ENCODE measurements at places on chromosomes 5 and 9.

DNA sequence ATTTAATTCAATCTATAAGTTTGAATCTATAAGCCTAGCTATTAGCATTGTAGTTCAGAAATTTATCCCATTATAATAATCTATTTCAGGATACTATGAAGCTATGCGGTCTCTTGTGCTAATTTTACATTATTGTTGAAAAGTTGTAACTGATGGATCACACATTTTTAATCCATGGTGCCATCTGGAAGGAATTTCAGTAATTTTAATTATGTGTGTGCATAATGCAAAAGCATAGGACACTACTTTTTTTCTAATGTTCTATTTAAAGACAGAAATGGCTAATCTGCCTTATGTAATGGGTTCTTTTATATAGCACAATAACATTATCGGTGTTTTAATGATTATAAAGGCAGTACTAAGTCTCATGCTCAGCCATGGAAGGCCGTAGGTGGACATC, 90.6 kb downstream of the HOMER1 start:
- DNase-seq, result no peak

- DNase-seq, result no peak
These were observed 121.5 kb downstream of the MAST4 start for GRCh38 chr5:66717455-66718373.

DNA sequence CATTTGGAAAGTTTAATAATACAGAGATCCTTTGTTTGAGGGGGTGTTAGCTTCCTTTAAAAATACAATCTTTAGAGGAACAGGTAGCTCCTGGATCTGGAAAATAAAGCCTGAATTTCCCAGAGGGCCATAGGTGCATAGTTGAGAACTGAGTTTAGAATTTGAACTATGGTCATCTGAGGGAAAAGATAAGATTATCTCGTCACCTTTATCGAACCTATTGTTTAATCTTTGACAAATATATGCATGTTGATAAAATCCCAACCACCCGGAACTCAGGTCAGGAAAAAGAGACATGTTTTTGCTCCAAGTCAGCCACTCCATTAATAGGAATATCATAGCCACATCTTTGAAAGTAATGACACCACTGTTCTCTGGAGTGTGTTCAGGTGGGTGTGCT, 91.7 kb upstream of the FAM169A start:
- DNase-seq, result no peak

GRCh38 chr5:14531668-14532067, 49.9 kb upstream of the OTULINL start:
- DNase-seq, result no peak

DNA sequence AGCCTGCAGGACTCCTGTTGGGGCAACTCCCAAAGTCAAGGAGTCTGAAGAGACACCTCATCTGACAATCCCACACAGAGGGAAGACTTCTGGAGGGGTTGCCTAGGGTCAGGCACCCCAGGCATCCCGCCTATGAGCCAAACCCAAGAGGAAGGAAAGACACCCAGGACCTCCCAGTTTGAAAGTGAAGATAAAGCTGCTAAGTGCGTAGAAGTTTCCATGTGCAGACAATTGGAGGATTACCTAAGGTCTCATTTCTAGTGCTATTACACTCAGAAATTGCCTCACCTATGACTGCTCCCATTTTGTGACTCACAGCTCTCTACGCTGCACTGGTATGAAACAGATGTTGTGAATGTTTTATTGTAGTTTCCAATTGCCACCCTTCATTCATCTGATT, 322.9 kb downstream of the SLIT3 start:
- DNase-seq, result no peak

DNA sequence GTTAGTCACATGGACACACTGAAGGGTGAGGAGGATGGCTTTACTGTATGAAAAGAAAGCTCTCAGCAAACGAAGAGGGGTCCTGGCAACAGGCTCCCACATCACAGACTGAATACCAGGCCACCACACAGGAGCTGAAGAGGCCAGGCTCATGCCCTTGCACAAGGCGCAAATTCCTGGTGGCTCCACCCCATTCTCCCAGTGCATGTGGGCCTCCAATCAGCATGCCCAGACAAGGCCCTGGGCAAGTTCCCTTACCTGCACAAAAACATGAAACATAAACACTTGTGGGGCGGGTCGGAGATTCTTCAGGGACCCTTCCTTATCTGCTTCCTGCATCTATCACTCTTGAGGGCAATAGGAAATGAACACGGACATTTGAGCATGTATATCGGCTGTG, 935.8 kb upstream of the EDIL3 start:
- DNase-seq, result no peak

DNA sequence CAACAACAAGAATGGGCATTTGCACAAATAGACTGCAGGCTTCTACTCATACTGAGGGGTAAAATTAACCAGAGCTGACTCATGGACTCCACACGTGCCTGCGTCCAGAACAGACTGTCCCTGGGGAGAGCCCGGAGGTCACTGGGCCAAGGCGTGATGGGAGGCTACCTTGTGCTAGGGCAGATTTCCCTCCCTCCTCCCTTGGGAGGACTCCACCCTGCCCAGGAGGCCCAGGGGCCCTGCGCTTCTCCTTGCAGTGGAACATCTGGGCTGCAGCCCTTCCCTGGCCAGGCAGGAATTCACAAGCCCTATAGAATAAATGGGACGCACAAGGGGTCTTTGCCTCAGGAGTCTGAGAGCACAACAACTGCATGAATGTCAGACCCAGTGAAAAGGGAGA, 35.6 kb downstream of the IRX2 start:
- DNase-seq, result no peak

DNA sequence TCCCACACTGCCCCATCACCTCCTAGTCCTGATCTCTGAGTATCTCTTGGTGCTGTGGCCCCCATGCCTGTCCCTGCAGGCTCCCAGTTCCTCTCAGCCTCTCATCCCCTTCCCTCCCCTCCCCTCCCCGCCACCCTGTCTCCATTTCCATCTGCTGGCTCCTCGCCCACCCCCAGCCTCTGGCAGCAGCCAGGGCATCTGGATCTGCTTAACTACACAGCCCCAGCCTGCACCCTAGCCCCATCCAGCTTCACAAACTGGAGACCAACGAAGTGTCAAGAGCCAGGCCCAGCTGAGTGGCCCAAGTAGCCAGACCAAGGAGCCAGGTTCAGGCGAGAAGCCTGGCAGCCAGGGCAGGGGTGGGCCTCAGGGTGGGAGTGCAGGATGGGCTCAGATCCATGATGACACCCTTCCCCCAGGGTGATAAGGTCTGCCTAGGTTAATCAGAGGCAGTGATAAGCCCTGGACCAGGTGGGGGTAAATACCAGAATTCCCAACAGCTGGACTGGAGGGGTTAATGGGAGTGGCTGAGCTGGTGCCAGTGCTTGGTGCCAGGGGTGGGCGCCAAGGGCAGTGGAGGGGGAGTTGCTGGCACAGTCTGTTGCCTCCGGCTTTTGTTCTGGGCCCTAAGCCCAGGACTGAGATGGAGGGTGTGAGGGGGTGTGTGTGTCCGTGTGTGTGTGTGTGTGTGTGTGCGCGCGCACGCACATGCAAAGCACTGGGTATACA, 2.5 kb downstream of the IL11RA start:
- DNase-seq, result no peak

Data from common myeloid progenitor, CD34-positive (primary cell).